RWPE2 (cell line): ENCODE measurements at places on chromosomes 2 and 18.

- no peak for DNase-seq
Measured at GRCh38 chr2:152738438-152738837, 20.0 kb downstream of the ARL6IP6 start.

GRCh38 chr2:147789287-147789686 is 55.5 kb upstream of the ACVR2A start:
- DNase-seq, result no peak

DNA sequence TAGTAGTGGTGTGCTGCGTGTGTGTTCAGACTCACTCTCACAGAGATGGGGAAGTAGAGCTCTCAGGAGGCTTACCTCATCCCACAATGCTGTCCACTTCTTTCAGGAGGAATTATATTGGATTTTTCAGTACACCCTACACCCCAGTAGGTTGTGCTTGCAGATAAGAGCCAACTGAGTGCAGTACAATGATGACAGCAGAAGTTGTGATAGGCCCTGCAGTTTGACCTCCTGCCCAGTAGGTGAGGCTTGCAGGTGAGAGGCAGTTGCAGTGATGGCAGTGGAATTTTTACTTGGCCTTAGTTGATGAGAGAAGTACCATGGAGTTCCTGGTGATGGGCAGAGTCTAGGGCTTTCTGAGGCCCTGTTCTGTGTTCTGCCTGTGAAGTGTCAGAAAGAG is 657.8 kb downstream of the KCNJ3 start:
- DNase-seq, result no peak

DNA sequence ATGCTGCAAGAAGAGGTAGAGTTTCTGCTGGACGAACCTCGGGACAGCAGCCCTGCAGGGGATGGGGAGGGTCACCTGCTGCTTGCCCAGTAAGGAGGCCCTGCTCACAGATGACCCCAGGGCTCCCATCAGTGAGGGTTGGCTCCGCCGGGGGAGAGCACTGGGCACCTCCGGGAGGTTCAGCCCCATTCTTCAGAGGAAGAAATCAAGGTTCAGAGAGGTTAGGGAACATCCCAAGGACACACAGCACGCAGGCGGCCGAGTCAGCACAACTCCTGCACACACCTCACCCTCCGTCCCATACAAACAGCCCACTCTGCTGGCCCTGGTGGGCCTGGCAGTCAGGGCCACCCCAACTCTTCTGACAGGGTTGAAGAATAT is 11.7 kb upstream of the CCDC74B start:
- DNase-seq, result no peak

- DNase-seq, result no peak
Measured at GRCh38 chr2:171436307-171436706, 2.3 kb downstream of the DCAF17 start.

DNA sequence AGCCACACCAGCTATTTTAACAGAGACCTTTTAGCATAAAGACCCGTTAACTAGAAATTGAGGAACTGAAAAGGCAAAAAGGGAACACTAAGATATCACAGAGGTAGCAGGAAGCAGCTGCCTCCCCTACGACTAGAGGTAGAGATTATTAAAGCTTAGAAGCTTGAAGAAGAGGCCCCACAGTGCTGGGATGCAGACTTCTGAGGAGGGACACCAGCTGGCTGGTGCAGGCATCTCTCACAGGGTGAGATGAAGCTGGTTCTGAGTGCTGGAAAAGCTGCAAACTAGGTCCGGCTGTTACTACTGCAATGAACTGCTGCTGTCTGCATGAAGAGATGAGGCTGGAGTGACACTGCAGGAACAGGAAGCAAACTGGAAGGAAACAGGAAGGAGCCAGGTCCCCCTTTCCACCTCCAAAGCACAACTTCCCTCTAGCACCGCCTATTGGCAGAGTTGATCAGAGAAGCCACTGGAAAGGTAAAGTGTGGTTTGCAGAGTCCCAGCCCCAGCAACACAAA is 61.2 kb upstream of the MRPS9 start:
- no peak for DNase-seq
